Hematopoietic multipotent progenitor cell treated with erythropoietin and hydrocortisone succinate and interleukin-3 and kit ligand, for 17 days (in vitro differentiated cells): ENCODE measurements at places on chromosomes 7 and 10.
A peak's percentile ranks its signal among the peaks of the same experiment; 100 is the strongest.

- no peak for DNase-seq
Measured at GRCh38 chr10:74963549-74963948, 137.1 kb downstream of the KAT6B start.

GRCh38 chr10:103276251-103276895, 565 bp upstream of the INA start:
- DNase-seq, result no peak

GRCh38 chr7:100122568-100122967, 3.1 kb downstream of the CNPY4 start:
- DNase-seq, result peak; percentile 78

GRCh38 chr7:47924266-47924665, 24.0 kb downstream of the PKD1L1 start:
- DNase-seq, result no peak

- DNase-seq, result no peak
Measured at GRCh38 chr7:27398851-27399250, 156.2 kb downstream of the EVX1 start.

- DNase-seq, result no peak
Measured at GRCh38 chr10:102527546-102527945, 23.8 kb downstream of the SUFU start.

- no peak for DNase-seq
Measured at GRCh38 chr7:36440880-36441279, 51.2 kb downstream of the ANLN start.

- no peak for DNase-seq
Measured at GRCh38 chr7:21939858-21940372, 5.8 kb downstream of the CDCA7L start.

DNA sequence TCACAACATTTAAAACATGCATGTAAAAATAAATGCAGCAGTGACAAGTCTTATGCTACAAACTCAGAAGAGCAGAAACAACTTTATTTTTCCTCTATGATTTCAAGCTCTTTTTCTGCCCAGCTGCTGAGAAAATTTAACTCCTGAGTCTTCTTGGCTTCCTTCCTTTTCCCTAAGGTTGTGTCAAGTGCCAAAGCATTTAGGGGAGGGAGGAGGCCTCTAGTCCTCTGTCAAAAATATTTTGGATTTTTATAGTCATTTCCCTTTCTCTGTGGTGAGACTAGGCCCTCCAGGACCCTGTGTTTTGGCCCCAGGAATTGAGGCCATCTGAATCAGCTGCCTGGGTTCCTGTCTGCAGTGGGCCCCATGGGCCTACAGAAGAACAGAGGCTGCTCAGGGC, 11.0 kb upstream of the PILRB start:
- DNase-seq, result no peak

DNA sequence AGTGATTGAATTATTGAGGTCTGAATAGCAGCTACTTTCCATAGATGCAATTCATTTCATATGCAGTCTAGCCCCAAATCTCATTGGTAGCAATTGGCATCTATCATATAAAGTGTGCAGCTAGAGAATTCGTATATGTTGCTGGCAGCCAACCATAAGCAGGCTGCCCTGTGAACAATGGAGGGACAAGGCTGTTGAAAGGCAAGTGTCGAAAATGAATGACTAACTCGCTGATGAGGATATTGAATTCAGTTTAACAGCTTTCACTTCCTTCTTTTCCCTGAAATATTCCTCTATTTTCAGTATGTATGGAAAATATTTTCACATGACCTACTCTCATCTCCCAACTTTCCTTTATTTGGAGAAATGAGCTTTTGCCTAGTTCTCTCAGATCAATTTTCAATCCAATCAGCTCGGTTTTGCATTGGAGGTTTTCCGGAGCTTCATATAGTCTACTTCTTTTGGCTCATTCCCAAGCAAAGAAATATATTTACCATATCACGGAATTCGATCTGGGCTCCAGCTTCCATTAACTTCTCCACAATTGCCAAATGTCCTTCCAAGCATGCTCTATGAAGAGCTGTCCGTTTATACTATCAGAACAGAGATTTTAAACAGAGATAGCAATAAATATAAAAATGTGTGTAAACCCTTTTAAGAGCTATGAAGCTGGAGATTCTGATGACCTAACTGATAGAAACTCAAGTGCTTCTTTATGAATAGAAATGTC, 3.5 kb downstream of the ANKRD1 start:
- no peak for DNase-seq

GRCh38 chr10:11934262-11934661, 108.3 kb downstream of the UPF2 start:
- no peak for DNase-seq

DNA sequence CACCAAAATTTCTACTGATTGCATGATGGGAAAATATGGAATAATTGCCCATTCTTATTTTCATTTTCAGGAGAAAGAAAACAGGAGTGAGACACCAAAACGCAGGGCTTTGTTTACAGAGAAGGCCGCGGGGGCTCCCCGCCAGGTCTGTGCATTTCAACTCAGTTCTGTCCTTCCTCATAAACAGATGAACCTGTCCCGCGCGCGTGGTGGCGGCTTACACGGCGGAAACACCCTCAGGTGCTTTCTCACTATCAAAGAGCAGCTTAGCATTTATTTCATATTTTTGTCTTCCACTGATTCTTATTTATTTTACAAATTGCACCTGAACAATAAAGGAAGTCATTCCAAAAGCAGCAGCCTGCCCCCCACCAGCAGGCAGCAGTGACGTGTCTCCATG, 579.4 kb downstream of the PTPRN2 start:
- DNase-seq, result no peak

- no peak for DNase-seq
Measured at GRCh38 chr10:76624470-76624869, 1013.1 kb downstream of the KCNMA1 start.

GRCh38 chr10:9222917-9223316, 1168.4 kb downstream of the GATA3 start:
- DNase-seq, result no peak

DNA sequence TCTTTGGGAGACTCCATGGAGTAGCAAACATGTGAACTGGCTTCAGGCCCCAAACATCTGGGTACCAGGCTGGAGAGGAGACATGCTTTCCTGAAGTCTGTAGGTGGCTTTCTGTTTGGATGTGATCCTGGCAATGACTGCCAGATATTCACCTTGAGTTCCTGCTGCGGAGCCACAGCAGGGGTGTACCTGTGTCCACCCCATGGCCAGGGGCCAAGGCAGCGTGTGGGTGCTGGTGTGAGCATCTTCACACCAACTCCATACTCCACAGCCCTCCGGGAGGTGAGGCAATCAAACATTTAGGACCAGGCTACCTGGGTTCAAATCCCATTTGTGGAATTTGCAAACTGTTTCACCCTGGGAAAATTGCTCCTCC, 113.0 kb downstream of the ADCY1 start:
- no peak for DNase-seq

GRCh38 chr7:158771213-158771834, 58.0 kb downstream of the ESYT2 start:
- DNase-seq, result no peak

- DNase-seq, result no peak
Measured at GRCh38 chr10:9342885-9343570, 1288.5 kb downstream of the GATA3 start.

- no peak for DNase-seq
Measured at GRCh38 chr7:136847858-136848257, 20.6 kb upstream of the CHRM2 start.

- DNase-seq, result no peak
Measured at GRCh38 chr7:28361551-28361950, 50.8 kb upstream of the CREB5 start.

GRCh38 chr10:5404208-5405041, at the start of gene TUBAL3:
Gene TUBAL3, minus strand, starts transcription at chr10:5404828. Its CDS starts 36 bp downstream, at chr10:5404792.
- DNase-seq, result no peak

DNA sequence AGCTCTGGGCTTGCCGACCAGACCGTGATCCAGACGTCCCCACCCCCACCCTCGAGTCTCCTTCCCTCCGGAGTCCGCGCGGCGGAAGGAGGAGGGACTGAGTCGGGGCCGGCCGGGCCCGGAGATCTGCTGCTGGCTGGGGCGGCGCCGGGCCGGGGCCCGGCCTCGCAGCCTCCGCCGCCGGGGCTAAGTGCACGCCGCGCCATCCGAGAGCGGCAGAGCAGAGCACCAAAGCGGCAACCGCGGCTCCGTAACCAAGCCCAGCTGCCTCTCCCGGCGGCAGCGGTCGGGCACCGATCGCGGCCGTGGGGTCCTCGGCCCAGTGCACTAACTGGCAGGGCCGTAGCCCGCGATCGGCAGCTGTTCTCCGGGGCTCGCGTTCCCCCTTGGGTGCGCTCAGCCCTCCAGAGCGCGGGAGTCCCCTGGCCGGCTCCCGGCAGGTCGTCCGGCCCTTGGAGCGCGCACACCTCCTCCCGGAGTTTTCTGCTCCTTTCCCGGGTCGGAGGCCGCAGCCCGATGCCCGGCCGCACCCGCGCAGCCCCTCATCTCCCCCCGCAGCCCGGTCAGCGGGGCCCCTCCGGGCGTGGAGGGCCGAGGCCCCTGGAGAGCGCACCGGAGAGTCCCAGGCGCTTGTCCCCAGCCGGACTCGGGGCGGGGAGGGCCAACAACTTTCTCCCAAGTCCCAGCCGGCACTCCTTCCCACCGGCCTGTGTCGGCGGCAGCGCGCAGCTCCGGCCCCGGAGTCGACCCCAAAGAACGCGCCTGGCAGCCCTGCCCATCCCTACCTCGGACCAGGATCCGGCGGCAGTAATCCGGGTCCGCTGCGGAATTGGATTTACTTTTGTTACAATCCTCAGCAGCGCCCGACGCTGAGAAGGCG, 799 bp downstream of the VAX1 start:
- DNase-seq, result no peak

DNA sequence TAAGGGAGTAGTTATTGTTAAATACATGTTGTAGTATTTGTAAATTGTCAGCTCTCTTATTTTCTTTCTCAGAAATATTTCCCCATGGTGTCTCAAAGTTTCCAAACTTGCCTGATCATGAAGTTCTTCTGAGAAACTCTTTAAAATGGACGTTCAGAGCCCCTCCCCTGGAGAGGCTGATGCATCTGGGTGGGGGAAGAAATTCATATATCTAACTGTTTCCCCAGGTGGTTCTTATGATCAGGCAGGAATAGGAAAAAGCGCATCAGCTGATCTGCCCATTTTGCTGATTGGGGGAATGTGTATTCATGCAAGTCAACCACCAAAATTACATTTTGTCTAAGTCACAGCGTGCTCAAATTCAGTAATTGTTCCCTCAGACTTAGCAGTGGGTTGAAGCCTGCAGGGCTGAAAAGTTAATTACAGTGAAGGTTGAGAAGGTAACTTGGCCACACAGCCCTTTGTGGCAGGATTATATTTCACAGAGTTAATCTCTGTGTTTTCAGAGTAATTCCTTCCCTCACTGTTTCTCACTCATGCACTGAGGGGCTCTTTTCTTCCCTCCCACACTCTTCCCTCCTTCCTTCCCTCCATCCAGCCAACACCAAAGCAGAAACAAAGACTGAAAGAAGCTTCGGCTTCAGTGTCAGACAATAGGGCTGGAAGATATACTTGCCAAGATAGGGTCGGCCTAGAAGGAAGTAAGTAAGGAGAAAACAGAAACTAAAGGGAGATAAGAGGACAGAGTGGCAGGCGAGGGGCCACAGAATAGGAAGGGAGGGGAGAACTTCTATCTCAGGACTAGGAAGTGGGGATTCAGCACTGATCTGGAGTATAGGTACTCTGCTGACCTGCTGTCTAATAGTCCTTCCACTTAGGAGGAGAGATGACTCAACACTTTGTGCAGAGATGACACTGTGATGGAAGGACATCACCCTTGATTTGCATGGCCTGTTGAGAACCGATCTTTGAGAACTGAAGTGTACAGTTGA, 50.5 kb upstream of the STARD3NL start:
- no peak for DNase-seq

DNA sequence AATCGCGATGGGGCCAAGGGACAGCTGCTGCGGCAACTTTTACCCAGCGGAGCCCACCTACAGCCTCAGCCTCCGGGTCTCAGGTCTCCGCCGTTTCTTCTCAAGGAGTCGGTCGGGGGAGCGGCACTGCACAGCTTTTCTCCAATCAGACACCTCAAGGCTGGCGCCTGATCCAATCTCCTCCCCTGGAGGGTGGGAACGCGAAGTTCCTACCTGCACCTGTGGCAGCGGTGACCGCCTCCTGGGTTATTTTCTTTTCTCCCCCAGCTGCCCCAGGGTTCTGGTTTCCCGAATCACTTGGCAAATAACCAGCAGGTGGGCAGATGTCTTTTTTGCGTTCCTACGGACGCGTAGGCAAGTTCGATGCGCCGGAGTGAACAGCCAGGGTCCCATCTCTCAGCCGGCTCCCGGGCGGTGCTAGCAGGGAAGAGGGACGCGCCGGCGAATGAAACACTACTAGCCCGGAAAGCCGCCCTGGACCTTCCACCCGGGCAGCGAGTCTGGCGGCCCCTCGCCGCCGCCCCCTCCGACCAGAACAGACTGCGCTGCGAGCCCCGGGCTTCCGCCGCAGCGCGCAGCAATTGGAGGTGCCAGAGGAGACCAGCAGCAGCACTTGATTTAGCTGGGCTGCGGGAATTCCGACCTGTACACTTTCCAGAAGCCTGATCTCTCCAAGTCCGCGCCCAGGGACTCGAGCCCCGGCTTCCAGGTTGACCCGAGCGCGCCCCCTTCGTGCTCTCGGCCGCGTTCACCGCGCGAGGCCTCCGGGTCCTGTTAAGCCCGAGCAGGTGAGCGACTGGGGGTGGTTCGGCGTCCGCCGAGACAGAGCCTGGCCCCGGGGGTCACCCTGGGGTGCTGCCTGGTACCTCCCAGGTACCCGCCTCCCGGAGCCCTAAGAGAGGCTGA, at the start of gene PRR15:
Gene PRR15, plus strand, starts transcription at position 246 of the 906 bp plus-strand sequence. CDS start 2,495 bp downstream, outside the sequence.
- DNase-seq, result no peak

DNA sequence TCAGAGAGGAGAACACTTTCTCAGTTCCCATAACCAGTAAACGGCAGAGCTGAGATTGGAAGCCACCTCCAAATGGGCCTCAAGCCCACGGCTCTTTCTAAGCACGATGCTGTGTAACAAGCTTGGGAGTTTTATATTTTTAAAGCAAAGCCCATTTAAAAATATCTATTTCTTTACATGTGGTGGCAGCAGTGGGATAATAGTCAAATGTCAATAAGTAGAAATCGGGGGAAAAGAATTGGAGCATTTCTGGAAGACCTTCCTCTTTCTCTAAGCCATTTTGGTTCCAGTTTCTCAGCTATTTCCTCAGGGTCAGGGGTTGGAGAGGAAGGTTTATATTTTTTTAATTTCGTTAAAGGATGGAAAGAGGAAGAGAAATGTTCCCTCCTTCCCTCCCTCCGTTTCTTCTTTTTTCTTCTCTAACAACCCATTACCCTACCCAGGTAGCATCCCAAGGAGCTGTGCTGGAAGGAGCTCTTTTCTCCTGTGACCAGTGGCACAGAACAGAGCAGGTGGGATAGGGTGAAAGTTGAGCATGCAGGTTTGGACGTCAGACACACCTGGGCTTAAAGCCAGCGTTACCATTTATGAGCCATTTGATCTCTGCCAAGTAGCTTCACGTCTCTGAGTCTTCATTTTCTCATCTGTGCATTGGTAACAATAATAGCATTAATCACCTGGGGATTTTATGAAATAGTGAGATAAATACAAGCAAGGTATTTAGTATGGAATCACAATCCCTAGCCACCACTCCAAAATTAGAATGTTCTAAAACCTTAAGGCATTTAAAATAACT, 515.7 kb downstream of the RPS24 start:
- DNase-seq, result no peak
